Esophagus muscularis mucosa (tissue), 4 donors: ENCODE measurements at places on chromosomes 5 and 9. TPM values are rescaled to one million over a fixed set of nuclear protein-coding genes. Genes with fewer than 3 reads are reported as not detected.
A peak's percentile ranks its signal among the peaks of the same experiment; 100 is the strongest.

GRCh38 chr5:38997591-38997990 lies 76.6 kb downstream of the RICTOR start:
- no peak for DNase-seq

DNA sequence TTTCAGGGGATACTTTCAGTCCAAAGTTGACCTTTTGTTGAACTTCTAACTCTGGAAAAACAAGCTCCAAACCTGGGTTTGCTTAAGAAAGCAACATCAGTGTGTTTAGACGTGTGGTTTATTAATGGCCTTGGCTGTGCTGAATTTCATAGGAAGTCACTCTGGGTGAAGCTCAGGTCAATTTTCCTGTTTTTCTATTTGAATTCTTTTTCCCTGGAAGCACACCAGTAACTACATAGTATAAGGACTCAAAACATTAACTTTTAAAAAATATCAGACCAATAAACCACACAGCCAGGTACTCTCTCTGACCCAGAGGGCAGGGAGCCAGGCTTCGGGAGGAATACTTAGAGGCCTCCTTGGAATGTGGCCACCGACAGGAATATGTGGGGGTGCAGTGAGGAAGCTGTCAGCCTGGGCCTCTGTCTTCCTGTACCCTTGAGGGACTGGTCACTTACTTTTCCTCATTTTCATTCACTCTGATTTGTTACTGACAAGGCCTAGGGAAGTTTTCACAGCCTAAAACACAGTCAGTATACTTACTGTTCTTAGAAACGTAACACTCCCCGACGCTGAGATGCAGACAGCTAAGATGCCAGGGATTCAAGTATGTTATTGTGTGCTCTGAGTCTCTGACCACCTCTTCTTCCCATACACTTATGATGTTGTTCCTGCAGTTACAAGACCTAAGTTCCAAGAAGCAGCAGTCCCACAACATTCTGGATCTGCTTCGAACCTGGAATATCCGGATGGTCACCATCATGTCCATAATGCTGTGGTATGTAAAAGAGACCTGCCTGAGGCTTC lies 18.9 kb downstream of the SLC22A5 start:
- peak; percentile 57 for DNase-seq

- peak; percentile 77 for DNase-seq
Measured at GRCh38 chr5:18744441-18744840, 1110.2 kb downstream of the TAF11L14 start.

- no peak for DNase-seq
Measured at GRCh38 chr9:76655971-76656370, 108.3 kb upstream of the PCA3 start.

- DNase-seq: no peak
Measured at GRCh38 chr5:172569861-172570558, 71.1 kb upstream of the NEURL1B start.

- DNase-seq: no peak
Measured at GRCh38 chr5:172353271-172353812, 69.8 kb upstream of the UBTD2 start.

DNA sequence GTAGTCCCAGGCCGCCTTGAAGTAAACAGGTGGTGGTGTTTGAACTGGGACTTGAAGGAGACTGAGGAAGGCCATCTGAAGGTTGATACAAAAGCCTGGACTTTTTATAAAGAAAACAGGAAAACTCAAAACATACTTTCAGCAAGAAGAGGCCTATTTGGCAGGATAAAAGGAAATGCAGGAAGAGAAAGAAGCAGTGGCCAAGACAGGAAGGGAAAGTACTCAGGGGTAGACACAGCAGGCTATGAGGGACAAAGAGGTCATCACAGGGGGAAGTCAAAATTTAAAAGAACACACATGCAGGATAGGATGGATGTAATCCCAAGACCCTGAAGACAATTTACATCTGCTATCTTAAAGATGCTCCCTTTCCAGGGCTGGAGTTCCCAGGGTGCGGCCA lies 13.0 kb downstream of the TLE1 start:
- DNase-seq: no peak

DNA sequence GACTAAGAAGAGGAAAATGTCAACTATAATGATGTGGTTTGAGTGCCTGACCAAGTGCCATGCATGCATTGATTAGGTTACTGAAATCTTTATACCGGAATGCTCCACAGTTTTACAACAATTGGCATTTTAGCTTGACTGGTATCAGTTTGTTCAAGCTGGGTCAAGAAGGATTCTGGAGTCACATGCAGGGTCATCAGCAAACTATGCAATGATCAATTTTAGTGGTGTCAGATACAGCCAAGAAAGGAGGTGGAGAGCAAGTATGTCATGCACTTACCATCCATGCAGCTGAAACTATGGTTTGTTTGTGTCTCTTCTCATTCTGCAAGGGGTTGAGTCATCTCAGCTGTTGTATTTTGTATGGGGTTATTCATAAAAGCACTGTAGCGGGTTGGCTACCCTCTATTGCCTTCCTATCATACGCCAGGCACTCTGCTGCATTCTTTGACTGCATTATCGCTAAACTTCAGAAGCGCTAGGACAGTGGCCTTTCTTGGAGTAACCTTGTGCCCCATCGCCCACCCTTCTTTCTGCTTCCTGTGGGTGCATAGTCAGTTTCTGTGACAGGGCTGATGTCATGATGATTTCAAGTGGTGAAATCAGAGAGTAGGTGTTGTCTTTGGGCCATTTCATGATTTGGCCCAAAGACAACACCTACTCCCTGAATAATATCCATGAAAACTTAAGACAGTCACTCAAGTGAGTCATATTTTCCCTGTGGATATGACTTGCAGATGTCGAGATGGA lies 145.4 kb downstream of the MTX3 start:
- peak; percentile 88 for DNase-seq

DNA sequence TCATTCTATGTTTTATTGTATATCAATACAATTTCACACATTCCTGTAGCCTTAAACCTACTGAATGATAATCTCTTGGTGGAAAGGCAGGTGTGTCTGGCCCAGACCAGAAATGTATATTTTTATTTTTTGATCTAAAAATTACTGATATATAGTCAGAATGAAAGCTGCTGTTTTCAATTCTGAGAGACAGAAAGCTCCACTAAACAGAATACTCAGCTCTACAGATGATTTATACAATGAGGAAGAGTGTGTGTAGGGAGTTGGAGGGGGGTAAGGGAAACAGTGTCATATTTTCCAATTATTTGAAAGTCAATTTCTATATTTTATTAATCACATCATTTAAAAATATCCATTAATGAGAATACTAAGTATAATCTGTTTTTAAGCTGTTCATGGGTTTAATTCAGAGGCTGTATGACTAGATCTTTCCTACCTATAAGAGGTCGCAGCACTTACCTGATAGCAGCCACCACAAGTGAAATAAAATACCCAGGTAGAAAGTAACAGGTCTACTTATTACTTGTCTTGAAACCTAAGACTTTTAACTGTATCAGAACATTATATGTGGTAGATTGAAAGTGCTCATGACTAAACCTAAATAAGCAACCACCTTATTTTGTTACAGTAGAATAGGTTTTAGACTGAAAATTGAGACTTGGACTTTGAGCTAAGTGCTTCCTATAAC lies 183.4 kb downstream of the TMC1 start:
- DNase-seq: no peak

GRCh38 chr9:130429831-130430230 lies 14.9 kb upstream of the ASS1 start:
- no peak for DNase-seq

SCGB3A2 gene
- not detected for total RNA-seq
